ENCODE measurements at places on chromosomes 16 and 17.

- DNase-seq: no peak
Observed at GRCh38 chr16:1045310-1045992, 27.1 kb upstream of the SSTR5 start.

- DNase-seq: no peak
Observed at GRCh38 chr16:4695473-4696171, 2.3 kb downstream of the NUDT16L1 start.

- DNase-seq: peak; percentile 80
Observed at GRCh38 chr17:1515640-1516387, 598 bp downstream of the INPP5K start.

DNA sequence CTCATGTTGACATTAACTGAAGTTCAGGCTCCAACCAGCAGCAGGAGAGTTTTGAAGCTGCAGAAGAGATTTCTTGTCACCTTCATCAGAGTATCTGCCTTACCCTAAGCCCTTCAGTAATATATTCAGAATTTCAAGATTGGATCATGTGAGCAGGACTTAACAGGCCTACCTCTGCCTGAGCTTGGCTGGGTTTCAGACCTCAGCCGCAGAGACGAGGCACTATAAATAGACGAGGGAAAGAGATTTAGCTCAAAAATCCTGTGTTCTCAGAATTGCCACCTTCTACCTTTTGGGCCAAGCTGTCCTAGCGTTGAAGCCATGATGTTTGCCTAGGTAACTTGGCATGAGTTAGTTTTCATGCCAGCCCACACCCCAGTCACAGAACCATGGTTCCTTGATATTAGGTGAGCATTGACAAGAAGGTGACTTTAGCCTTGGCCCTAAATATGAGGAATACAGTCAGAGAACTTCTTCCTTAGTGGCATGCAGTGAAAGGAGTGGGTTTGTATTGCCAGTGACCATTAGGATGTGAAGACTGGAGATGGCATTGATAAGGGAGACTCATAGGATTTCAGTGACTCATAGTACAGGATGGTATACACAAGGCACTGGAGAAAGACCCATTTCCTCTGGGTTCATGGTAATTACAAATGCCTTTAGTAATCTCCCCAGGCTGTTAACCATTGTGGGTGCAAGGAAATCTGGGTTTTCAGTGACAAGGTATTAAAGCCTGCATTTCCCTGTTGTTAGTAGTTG is 224.3 kb downstream of the MSI2 start:
- peak; percentile 39 for DNase-seq

- DNase-seq: no peak
Observed at GRCh38 chr17:18182978-18183333, 672 bp upstream of the ALKBH5 start.

GRCh38 chr17:40791787-40792436 is 7.8 kb downstream of the KRT28 start:
- peak; percentile 9 for DNase-seq

GRCh38 chr17:66511135-66511534 is 208.7 kb downstream of the PRKCA start:
- DNase-seq: no peak

DNA sequence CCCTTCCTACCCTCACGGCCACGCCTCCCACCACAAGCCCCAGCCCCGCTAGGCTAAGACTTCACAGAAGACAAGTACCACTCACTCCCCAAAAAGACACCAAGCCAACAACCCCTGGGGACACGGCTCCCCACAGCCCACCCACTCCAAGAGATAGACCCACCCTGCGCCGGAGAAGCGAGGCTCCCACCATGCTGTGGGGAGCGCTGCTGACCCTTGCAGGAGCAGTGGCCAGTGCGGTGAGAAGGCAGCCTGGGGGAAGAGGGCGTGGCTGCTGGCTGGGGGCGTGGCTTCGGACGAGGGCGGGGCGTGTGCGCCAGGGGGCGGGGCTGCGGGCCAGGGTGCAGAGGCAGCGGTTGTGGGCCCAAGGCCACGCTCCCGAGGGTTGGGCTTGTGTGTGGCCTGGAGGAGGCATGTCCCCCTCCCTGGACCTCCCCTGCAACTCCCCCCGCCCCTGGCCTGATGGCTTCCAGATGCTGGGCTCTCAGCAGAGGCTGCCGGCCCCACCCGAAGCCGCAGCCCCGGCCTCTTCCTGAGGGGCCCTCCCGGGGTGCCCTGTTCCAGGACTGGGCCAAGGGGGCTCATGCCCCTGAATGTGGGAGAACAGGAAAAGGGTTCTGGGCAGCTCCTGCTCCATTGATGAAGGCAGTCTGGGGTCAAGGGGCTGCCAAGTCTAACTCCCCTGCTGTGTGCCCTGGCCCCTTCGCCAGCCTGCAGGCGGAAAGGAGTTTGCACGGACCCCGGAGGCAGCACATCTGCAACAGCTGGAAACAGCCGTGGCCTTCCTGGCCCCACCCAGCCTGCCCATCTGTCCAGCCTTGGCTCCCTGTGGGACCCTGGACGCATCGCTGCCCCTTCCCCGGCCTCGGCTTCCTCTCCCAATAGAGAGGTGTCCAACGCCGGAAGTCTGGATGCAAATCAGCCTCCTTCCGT is 9.1 kb downstream of the TFAP4 start:
- DNase-seq: no peak

GRCh38 chr17:21379080-21379711 is 3.0 kb downstream of the KCNJ12 start:
- DNase-seq: no peak

- no peak for DNase-seq
Observed at GRCh38 chr17:65402513-65403496, 158.6 kb downstream of the AXIN2 start.

DNA sequence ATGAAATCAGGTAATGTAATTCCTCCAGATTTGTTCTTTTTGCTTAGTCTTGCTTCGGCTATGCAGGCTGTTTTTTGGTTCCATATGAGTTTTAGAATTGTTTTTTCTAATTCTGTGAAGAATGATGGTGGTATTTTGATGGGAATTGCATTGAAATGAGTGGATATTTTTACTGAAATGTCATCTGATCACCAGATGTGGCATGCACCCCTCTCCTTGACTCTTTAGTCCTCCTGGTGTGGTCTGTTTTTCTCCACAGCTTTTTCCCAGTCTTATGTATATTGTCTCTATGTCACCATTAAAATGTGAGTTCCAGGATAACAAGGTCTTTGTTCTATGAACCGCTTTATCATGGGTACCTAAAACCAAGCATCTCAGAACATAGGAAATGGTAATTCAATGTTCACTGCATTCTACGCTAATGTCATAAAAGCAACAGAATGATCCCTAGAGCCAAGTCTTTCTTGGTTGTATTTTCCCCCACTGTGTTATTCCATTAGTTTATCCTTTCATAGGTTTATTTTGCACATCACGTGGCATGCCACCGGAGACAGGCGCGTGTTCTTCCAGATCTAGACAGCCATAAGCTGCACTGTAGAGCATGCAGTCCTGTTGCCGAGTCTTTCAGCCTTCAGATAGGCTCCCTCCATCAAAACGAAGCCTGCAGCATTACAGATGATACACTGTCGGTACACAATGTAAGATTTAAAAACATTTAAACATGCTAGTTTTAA is 172.5 kb downstream of the RPTOR start:
- DNase-seq: no peak

DNA sequence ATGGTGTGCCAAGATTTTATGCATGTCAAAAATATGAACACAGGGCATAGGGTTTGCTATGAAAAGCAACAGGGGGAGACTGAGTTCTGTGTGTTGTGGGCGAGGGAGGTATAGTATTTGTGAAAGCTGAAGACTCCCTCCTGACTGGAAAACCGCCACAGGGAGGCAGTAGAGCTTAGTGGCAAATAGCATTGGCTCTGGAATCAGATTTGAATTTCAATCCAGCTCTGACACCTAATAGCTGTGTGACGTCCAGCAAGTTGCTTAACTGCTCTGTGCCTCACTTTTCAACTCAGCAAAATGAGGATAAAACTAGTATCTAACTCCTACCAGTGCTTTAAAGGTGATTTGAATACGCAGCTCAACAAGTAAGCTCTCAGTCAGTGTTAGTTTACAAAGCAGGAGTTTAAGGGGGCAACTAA is 22.0 kb downstream of the KPNA2 start:
- no peak for DNase-seq

DNA sequence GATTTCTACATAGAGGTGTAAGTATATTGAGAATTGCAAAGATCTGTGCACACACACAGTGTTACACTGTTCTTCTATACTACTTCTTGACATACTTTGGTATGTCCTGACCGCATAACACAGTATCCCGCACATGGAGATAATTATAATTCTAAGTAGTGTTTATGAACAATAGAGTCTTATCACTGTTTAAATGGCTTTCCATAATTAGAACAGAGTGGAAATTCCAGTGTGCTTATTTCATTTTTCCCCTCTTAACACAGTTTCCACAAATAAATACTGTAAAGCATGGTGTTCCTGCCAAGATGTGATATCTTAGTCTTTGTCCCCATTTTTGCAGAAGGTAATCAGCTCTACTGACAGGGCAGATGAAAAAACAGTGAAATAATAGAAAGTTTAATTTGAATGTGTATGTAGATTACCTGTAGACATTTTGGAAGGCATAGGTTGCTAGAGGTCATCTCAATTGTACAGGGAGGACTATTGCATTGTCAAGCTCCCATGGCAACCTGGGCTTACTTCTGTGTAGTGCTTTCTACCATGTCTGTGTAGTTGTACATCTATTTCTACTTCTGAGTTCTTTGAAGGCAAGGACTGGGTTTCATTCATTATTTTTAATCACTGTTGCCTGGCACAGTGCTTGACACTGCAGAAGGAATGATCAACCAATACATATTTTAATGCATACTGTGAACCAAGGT is 10.1 kb upstream of the KRT28 start:
- DNase-seq: peak; percentile 16

DNA sequence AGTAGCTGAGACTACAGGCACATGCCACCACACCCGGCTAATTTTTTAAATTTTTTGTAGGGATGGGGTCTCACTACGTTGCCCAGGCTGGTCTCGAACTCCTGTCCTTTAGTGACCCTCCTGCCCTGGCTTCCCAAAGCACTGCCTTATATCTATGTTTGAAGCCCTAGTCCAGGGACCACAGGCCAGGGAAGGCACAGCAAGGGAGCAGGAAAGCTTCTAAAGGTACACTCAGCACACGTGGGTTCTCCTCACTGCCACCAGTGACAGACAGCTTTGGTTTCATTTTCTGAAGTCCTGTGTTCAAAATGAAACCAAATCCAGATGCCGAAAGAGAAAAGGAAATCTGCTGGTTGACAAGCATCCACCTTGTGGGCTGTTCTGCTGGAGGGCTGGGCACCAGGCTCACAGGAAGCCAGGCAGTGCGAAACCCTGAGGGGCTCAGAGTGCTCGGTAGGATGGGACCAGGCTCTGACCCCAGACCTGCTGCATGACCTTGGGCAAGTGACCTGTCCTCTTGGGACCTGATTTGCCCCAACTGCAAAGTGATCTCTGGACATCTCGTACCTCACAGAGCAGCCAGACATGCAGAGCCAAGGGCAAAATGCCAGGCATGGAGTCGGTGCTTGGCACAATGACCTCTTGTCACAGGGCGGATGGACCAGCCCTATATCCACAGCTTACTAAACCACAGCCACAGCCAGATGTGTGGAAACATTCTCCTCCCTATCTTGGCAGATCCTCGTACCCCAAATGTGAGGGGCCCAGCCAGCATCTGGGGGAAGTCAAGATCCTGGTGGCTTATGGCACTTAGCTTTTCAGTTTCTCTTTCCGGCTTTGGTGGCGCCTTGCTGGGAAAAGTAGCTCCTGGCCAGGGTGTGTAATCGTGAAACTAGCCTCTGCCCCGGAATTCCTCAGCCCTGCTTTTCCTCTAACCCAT is 2.8 kb upstream of the SOCS1 start:
- no peak for DNase-seq

- DNase-seq: no peak
Observed at GRCh38 chr16:62249069-62249468, 212.8 kb upstream of the CDH8 start.

DNA sequence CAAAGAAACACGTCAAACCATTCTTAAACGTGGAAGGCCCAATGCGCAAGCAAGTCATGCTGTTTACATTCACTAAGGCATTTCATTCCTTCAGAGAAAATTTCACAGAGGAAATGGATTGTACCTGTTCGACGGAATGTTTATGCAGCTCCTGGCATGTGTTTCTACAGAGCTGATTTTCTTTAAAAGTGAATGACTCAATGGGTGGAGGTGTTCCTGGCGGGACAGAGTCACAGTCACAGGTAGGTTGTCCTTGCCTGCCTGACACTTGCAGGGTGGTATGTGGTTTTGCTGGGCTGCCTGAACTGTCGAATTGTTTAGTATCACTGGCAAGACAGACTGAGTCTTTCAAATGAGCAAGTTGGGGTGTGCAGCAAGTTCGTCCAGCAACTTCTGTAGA is 11.6 kb downstream of the PALB2 start:
- no peak for DNase-seq

DNA sequence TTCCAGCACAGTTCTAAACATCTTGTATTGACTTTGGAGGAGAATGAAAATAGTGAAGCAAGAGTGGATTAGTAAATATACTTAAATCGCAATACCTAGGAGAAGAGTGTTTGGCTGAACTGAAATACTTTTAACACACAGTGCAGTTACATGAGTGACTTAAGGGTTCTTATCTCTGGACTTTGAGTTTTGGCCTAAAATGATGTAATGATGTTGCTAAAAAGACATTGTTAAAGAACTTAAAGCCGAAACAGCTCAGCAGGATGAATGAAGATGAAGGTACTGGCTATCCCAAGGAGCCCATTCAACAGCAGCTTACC is 28.1 kb downstream of the PMP22 start:
- no peak for DNase-seq

GRCh38 chr17:68850749-68851510 is 104.3 kb downstream of the ABCA8 start:
- no peak for DNase-seq

- no peak for DNase-seq
Observed at GRCh38 chr16:48168075-48168474, 12.3 kb upstream of the ABCC12 start.

- DNase-seq: no peak
Observed at GRCh38 chr16:31305219-31305618, 45.4 kb downstream of the ITGAM start.

DNA sequence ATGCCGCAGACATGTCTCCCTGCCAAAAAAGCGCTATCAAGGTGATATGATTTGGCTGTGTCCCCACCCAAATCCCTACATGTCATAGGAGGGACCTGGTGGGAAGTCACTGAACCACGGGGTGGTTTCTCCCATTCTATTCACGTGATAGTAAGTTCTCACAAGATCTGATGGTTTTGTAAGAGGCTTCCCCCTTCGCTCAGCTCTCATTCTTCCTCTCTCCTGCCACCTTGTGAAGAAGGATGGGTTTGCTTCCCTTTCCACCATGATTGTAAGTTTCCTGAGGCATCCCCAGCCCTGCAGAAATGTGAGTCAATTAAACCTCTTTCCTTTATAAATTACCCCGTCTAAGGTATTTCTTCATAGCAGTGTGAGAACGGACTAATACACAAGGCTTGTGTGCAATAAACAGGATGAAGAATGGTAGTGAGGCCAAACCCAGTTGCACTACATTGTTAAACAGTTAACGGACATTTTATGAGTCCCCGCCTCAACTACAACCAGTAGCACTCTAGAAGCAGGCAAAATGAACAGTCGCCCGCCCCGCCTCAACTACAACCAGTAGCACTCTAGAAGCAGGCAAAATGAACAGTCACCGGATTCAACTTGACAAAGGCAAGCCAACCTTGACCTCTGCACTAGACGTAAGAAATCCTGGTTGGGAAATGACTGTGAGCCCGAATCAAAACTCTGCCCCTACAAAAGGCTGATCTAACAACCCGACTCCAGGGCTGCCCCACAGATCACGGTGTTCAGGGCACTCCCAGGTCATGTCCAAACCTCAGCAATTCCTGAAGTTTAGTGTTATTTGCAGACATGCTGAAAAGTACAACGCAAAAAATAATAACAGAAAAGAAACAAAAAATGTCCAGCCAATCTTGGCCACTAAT is 26.3 kb downstream of the VPS53 start:
- DNase-seq: no peak

- no peak for DNase-seq
Observed at GRCh38 chr17:13420878-13421277, 180.9 kb downstream of the HS3ST3A1 start.
